COLO829 (cell line): ENCODE measurements at places on chromosomes 16 and 17.

DNA sequence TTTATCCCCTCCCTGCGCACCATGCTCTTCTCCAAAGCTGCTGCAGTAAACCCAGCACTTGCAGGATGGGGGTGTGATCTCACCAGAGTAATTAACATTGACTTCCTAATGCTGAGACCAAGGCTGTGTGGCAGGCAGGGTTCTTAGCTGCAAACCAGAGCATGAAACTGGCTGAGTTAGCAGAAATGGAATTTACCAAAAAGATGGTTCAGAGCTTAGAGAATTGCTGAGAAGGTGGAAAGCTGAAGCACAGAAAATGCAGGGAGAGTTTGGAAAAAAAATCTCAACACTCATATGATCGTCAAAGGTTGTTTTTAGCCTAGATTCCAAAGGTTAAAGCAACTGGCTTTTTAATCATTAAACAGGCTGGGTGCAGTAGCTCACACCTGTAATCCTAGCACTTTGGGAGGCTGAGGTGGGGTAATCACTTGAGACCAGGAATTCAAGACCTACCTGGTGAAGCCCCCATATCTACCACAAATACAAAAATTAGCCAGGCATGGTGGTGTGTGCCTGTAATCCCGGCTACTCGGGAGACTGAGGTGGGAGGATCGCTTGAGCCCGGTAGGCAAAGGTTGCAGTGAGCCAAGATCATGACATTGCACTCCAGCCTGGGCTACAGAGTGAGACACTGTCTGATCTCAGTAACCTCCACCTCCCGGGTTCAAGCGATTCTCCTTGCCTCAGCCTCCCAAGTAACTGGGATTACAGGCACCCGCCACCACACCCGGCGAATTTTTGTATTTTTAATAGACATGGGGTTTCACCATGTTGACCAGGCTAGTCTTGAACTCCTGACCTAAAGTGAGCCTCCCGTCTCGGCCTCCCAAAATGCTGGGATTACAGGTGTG is 6.0 kb upstream of the TXNDC11 start:
- no peak for DNase-seq

DNA sequence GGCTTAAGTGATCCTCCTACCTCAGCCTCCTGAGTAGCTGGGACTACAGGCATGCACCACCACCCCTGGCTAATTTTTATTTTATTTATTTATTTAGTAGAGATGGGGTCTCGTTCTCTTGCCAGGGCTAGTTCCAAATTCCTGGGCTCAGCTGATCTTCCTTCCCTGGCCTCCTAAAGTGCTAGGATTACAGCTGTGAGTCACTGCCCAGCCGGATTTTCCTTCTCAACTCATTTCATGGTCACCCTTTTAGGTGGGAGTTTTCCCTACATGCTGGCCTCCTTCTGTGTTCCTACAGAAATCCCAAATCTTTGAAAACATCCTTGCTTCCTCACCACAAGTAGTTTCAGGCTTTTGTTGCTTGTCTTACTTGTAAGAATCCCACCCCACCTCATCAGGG is 102.1 kb upstream of the SIAH1 start:
- no peak for DNase-seq

DNA sequence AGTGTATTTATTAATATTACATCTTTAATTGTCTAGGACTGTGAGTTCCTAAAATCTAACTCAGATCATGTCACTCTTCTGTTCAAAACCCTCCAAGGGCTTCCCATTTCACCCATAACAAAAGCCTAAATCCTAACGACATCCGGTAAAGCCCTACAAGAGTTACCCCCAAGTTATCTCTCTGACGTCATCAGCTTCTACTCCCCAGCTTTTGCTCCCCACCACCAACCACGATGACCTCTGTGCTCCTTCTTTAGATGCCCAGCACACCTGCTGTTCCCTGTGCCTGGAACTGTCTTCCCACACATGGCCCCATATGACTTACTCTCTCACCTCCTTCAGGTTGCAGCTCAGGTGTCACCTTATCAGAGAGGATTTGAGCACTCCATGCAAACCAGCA is 6.3 kb upstream of the KDM8 start:
- DNase-seq = no peak

DNA sequence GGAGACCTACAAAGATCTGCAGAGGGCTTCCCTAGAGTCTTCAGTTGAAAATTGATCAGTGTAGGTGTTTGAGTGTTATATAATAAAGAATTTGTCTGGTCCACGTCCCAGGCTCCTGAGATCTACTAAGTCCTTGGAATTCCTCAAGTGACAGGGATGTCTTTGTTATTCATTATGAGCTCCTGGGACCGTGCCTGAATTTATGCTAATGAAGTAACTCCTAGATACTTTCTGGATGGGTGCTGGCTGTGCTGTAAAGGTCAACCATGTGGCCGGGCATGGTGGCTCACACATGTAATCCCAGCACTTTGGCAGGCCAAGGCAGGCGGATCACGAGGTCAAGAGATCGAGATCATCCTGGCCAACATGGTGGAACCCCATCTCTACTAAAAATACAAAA is 43.7 kb downstream of the CDC27 start:
- no peak for DNase-seq

DNA sequence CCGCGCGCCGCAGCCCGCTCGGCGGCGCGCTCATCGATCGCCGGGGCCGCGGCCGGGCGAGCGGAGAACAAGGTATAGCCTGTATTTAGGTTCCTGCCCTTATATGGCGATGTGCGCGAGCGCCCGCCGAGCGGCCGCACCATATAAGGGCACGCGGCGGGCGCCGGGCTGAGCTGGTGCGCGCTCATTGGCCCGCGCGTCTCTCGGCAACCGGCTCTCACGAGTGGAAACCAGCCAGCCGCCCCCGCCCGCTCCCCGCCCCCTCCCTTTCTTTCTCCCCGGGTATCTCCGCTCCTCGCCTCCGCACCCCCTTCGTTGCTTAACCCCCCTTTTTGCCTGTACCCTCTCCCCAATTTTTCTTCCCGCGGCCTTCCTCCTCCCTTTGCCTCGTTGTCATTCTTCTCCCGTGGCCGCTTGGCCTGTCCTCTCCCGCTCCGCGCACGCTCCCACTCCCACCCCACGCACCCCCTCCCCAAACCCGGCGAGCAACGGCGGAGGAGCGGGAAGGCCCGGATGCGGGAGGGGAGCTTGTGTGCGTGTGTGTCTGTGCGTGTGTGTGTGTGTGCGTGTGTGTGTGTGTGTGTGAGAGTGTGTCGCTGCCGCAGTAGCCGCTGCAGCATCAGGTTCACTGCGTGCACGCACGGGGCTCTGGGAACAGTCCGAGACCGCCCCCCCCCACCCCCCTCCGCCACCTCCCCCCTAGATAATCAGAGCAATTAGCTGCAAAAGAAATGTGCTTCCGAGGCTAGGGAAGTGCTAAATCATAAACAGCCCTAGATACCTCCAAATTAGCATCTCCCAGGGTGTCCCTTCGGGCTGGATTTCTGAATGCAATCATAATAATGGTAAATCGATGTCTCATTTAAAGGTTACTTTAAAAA is 13.5 kb upstream of the CBX8 start:
- DNase-seq = peak; percentile 90
